ENCODE measurements at places on chromosomes 2 and 18.
A peak's percentile ranks its signal among the peaks of the same experiment; 100 is the strongest.

GRCh38 chr2:235418918-235419317 is 74.9 kb upstream of the AGAP1 start:
- no peaks in the 10 kb centered on the region for H3K36me3 ChIP-seq
- no peaks in the 10 kb centered on the region for H3K4me1 ChIP-seq
- no peak overlapping the region for H3K27ac ChIP-seq
- no peak overlapping the region for H3K4me3 ChIP-seq

- no peaks in the 10 kb centered on the region for H3K4me1 ChIP-seq
- DNase-seq = no peak
- no peak overlapping the region for H3K4me3 ChIP-seq
- H3K27me3 ChIP-seq = no peaks in the 10 kb centered on the region
- no peak overlapping the region for H3K27ac ChIP-seq
- no peaks in the 10 kb centered on the region for H3K36me3 ChIP-seq
These were observed 160.0 kb downstream of the BCL2 start for GRCh38 chr18:63159590-63159989.

GRCh38 chr2:132897111-132897510 is 227.1 kb upstream of the LYPD1 start:
- H3K36me3 ChIP-seq = no peaks in the 10 kb centered on the region
- H3K4me1 ChIP-seq = no peaks in the 10 kb centered on the region
- no peak overlapping the region for H3K27ac ChIP-seq
- no peak for DNase-seq
- no peaks in the 10 kb centered on the region for H3K27me3 ChIP-seq

DNA sequence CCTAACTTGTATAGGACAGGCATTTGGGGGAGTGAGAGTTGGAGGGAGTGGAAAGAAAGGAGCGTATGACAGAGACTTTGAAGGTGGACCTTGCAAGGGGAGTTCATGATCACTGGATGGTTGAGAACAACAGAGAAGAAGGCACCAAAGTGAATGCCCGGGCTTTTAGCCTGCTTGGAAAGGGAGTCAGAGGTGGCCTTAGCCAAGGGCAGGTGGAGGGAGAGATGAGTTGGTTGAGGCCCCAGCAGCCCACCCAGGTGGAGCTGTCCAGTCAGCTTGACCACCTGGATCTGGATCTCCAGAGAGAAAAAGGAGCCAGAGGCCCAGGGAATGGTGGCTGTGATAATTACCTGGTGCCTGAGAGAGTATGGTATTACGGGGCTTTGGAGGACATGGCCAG is 73.6 kb downstream of the COA5 start:
- H3K27me3 ChIP-seq = no peaks in the 10 kb centered on the region
- no peak for DNase-seq
- H3K27ac ChIP-seq = no peak overlapping the region
- H3K4me3 ChIP-seq = no peak overlapping the region
- peaks cover 6% of the 10 kb centered on the region for H3K4me1 ChIP-seq

DNA sequence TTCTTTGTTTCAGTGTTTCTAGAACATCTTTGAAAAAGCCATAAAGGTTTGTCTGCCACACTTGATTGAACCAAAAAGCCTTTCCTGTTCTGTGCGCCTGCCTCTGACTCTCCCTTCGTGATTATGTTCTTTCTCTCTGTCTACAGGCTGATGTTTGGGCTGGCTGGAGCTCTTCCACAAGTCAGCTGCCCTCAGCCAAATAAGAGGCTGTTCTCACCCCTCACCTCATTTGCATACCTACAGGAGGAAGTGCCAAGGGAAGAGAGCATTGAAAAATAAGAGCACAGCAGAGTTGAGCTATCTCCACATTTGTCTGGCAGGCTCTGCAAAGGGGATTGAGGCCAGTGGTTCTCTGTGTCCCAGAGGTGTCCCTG is 15.8 kb downstream of the INPP5D start:
- no peaks in the 10 kb centered on the region for H3K36me3 ChIP-seq
- DNase-seq = no peak
- no peak overlapping the region for H3K27ac ChIP-seq
- no peak overlapping the region for H3K4me3 ChIP-seq
- peaks cover 12% of the 10 kb centered on the region for H3K4me1 ChIP-seq

DNA sequence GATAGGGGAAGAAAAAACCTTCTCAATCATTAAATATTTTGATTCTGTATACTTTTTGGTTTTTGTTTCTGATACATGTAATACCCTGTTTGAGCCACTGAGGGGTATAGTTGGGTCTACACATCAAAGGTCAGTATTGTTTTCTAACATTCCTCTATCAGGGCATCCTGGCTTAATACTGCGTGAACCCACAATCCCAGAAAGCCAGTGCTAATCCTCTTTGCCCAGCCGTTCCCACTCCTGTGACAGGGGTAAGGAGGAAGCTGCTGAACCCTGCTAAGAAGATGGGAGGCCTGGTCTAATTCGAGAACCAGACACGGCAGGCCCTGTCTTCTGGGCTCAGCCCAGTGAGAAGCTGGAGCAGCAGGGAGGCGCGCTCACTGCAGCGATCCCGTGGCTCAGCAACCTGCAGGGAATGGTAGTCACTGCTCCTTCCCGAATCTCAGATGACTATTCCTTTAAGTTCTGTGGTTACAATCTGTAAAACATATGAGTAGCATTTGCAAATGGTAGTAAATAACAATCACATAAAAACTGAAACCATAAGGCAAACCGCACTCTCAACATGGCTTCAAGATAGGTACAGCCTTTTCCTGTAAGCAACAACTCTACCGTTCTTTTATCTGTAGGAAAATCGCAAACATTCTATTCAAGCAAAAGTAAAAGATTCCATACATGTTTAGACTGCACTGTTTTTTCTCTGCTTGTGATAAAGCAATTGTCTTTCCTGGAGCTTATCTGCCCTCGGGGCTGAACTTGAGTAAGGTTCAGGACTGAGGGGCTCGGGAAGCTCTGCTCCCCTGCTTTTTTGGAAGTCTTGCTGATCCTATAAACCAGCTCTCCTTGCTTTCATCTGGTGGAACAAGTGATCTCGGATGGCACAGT is 87.0 kb downstream of the EPB41L3 start:
- peak; percentile 81 for DNase-seq
- H3K36me3 ChIP-seq = no peaks in the 10 kb centered on the region
- no peak overlapping the region for H3K27ac ChIP-seq

- no peaks in the 10 kb centered on the region for H3K27me3 ChIP-seq
- no peak overlapping the region for H3K27ac ChIP-seq
- H3K4me1 ChIP-seq = no peaks in the 10 kb centered on the region
- H3K4me3 ChIP-seq = no peak overlapping the region
- no peak for DNase-seq
These were observed 558.9 kb upstream of the PKDCC start for GRCh38 chr2:41488888-41489287.

Measured in neural progenitor cell (in vitro differentiated cells).